ENCODE measurements at places on chromosomes 6 and 20.

DNA sequence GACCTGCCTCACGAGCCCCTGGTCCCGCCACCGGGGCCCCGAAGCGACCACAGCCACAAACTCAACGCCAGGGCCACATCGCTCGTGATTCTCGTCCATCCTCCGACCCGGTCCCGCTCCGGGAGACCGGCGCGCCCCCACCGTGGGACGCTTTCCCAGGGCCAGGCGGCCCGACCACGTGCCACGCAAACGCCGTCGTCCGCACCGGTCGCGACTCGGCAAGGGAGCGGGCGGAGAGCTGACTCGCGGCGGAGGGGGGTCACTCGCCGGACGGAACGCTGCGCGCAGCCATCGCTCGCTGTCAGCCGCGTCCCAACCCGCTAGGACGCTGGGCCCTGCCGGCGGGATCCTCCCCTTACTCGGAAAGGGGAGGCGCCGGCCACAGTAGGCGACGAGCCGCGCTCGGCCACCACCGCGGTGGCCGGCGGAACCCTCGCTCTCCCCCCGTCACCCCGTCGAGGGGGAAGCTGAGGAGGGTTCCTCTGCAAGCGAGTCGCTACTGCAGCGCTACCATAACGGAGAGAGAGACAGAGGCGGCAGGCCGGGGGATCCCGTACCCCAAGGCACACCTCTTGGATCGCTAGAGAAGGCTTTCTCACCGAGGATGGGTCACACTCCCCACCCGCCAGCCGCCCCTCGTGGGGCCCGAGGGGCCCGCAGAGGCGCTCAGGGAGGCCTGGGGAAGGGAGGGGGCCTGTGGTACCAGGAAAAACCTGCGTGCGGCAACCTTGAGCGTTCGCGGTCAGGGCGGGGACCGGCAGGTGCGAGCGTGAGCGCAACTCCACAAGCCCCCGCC is 511.8 kb upstream of the ZNF337 start:
- DNase-seq, result no peak

DNA sequence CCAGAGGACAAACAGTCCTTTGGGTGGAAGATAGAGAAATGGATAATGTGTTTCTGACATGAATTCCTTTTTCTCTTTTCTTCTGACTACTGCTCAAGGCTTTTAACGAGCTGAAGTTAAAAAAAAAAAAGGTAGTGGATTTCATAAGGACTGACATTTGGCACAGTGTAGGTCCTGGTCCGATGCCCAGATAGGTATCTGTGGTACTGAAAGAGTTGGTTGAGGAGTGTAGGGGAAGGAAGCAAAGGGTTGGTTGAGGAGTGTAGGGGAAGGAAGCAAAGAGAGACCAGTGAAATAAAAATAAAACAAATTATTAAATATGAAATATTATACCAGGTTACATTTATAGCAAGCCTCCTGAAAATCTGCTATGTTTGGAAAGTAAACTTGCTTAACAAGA is 11.8 kb downstream of the UTRN start:
- DNase-seq, result no peak

DNA sequence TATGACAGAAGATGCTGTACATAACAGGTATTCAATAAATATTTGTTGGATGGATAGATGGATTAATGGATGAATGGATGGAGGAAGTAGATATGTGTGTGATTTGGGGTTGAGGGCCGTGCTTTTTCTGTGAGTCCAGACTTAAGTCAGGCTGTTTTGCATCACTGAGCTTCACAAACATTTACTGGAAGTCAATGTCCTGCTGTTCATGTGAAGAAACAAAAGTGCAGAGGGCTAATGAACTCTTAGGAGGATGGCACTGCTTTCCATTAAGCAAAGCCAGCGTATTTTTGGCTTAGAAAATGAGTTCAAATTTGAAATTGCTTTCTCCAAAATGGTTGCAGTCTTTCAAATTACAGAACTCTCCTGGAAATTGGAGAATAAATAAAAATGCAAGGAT is 260.6 kb upstream of the SASH1 start:
- DNase-seq, result no peak

GRCh38 chr6:136792095-136792409 is 225 bp downstream of the MAP3K5 start:
- DNase-seq, result no peak

DNA sequence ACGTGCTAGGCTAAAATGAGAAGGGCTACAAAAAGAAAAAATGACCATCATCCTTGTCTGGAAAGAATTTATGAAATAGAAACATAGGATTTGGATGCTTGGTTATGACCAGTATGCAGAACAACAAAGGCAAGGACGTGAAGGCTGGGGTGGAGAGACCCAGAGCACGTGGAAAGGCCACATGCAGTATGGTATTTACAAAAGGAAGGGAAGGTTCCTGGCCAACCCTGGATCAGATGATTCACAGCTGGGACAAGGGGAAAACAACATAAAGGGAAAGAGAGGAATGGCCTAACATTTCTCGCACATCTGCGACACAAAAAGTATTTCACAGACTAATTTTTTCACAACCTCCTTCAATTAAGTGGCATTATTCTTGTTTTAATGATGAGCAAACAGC is 8.2 kb downstream of the STX7 start:
- no peak for DNase-seq

DNA sequence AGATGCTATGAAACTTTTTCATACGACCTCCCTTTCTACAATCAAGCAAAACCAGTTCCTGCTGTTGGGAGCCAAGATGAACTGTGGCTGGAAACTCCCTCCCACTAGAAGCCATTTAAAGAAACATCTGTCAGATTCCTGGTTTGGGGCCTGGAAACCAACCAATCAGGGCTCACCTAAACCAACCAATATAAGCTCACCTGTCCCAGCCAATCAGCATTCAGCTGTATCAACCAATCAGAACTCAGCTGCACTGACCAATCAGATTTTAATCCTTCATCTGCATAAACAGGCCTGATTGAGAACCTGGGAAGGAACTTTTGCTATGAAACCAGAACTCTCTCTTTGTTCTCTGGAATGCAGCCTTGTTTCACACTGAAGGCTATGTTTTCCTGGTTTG is 42.4 kb downstream of the SNX14 start:
- no peak for DNase-seq

DNA sequence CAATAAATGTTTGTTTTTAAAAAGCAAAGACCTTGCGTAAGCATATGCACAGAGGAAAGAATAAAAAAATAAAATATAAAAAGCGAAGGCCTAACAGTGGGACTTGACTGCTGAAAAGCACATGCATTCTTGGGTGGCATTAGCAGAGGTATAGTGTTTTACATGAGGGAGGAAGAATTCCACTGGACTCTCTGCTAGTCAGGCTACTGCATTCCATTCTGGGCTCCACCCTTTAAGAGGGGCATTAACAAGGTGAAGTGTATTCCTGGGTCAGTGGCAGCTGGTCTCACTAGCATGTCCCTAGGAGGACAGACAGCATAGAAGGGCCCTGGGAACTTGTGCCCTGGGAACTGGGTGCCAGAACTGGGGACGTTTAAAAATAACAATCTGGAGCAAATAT is 134.1 kb downstream of the SOBP start:
- DNase-seq, result no peak

DNA sequence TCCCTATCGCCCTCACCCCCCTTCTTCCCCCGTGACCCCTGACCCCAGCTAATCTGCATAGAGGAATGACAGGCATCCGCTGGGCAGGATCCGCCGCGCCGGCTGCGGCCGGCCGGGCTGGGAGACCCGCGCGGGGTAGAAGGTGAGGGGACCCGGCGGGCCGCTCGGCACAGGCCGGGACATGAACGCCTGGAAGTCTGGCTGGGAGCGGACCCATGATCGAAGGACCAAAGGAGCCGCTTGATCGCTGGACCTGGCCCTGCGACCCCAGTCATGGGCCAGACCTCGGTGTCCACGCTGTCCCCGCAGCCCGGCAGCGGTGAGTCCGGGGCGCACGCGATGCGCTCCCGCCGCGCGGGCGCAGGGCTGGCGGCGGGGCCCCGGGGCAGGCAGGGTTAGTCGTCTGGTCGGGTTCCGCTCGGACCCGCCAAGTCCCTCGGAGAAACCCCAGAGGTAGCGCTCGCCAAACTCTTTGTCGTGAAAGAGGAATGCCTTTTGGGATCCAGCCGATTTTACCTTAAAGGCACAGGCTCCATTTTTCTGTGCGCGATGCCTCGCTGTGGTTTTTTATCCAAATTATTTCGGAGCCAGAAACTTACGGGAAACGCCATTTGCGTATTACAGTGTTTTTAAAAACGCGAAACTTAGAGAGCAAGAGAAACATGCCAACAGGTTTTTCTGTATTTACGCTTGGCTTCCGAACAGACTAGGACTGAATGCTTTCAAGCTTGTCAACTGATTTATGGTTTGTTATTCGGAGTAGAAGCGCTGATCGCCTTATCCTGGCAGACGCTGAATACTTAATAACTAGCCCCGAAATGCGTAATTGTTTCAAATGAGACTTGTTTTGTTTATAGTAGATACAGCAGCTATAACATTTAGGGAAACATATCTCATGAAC is at the start of gene PHACTR2:
Gene PHACTR2, plus strand, starts transcription at position 75 of the 901 bp plus-strand sequence. Its CDS starts 199 bp downstream, at position 274.
- peak; percentile 38 for DNase-seq

DNA sequence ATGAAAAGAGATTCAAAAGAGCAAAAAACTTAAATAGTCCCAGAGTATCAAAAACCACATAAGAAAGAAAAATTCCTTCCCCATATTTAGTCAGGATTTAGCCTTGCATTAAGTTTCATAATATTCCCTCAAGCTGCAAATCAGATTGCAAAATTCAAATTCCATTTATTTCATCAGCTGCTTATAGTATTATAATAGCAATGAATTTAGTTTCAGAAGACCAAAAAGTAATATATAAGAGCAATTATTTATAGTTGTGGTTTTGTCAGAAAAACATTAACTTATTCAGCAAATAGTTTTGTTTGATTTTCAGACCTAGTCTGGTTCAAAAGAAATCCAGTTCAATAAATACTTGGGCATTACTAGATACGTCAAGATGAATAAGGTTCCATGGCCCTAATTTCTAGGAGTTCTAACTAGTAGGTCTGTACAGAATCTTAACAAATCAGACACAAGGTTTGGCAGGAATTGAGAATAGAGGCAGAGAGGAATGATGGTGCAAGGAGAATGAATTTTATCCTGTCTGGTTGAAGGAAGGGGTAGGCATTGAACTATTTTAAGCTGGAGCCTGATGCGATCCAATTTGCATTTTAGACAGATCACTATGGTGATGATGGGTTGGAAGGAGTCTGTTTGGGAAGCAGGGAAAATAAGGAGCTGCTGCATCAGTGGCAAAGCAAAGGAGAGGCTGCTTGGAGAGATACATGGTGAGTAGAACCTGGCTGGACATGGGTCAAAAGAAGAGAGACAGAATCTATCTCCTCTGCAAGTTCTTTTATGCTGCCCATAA is 163.9 kb upstream of the STXBP5 start:
- no peak for DNase-seq

DNA sequence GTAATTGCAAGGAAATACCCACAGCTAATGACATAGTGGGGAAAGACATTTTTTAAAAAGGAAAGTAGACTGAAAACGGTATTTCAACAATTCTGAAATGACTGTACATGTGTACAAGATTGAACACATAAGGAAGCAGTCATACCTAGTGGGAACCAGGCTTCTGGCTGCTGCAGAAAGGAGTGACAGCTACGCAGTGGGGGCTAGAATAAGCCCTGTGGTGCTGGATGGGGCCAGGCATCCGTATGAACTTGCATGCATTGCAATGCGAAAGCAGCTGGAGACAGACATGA is 54.9 kb upstream of the GPR31 start:
- DNase-seq, result no peak

- no peak for DNase-seq
Measured at GRCh38 chr20:36384022-36384619, 78.0 kb downstream of the DLGAP4 start.

DNA sequence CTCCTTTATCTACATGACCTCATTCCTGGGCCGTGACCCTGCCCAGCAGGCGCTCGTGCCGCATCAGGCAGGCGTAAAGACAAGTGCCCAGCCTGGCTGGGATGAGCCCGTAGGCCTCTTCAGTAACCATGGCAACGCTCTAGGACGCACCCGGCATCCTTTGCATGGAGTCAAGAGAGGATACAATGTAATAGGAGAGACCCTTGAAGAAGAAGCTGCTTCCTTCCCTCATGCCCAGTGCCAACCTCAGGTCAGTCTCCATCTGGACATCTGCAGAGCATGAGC is 5.0 kb upstream of the LSM14B start:
- no peak for DNase-seq

DNA sequence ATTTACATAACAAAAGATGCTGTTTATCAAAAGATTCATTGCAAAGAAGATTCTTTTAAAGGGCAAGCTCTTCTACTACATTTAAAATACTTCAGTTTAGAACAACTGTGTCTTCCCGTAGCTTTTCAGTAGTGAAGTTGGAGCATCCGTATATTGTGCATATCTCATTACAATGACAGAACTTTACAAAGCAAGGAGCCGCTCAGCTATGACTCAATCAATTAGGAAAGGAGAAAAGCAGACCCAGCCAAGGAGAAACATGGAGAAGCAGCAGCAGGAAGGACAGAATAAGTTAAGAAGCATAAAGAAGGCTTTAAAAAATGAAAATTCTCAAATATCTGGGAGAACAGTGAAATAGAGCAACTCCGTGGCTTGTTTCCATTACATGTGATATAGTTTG is 132.6 kb upstream of the SMLR1 start:
- DNase-seq, result no peak

- no peak for DNase-seq
Measured at GRCh38 chr20:20824924-20825584, 112.6 kb upstream of the RALGAPA2 start.

DNA sequence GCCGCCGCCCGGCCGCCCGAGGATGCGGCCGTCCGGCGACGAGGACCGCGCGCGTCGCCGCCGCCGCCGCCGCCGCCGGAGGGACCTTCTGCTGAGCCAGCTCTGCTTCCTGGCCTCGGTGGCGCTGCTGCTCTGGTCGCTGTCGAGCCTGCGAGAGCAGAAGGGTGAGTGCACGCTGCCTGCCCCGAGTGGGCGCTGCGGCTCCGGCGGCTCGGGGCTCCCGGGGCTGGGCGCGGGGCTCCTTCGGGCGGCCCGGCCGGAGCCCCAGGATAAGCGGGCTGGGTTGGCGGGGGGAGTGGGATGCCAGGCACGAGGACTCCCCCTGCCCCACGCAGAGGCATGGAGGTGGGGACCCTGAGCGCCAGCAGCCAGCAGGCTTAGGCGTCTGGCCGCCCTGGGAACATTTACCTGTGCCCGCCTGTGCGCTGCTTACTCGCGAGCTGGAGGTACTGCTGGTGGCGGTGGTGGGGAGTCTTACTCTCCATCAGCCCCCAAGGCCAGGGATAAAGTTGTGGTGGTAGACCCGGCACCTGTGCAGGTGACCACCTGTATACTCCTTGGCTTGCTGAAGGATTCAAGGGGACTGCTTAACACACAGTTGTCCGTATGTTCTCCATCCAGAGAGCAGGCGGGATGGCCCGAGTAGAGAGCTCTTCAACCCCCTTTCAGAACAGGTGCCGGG is 520 bp downstream of the SLC24A3 start:
- DNase-seq, result no peak

- peak; percentile 9 for DNase-seq
Measured at GRCh38 chr6:33914645-33915044, 110.8 kb upstream of the MLN start.

- DNase-seq, result no peak
Measured at GRCh38 chr6:169802790-169803189, 51.4 kb downstream of the ERMARD start.

All from activated T-helper 9 cell treated with anti-CD3 and anti-CD28 coated beads, Interleukin-2, amount 50 U/mL, for 16 hours (primary cell).